ENCODE measurements at places on chromosomes 3 and 15.

DNA sequence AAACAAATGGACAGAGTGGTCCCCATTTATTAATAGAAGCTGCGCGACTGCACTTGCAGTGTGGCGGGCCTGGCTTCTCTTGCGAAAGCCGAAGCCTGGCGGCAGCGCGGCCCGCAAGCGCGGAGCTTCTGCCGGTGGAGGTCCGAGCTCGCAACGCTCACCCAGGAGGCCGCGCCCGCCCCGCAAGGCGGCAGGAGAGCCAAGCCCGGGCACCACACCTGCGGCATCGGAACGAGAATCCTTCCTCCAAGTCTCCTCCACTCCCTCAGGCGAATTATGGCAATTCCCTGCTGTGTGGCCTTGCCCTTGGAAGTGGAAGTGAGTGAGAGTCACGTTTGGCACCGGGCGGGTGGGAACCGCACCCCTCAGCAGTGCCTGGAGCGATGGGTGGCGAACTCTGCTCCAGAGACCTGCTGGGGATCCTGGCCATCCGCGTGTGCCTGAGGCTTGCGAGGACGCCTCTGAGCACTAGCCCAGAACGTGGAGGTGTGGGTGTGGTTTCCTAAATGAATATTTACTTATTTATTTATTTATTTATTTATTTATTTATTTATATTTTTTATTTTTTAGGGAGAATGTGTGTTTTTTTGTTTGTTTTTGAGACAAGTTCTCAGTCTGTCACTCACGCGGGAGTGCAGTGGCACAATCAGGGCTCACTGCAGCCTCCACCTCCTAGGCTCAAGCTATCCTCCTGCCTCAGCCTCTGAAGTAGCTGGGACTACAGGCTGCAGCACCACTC, 133.7 kb upstream of the UBE2E1 start:
- no peak for DNase-seq

DNA sequence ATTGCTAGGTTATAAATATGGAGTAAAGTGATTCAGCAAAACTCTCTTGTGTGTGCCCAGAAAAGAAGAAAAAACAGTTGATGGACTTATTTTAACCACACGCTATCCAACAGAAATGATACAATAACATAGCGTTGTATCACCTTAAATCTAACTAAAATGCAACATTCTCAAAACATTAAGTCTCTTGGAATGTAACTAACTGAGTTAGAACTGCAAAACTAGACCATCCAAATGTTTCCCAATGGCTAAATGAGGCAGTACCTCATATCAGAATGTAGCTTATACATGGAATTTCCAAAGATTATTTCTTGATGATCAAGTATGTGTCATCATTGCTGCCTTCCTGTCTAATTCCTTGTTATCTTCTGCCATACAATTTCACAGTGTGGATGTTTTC, 187.9 kb downstream of the CNTN3 start:
- no peak for DNase-seq

DNA sequence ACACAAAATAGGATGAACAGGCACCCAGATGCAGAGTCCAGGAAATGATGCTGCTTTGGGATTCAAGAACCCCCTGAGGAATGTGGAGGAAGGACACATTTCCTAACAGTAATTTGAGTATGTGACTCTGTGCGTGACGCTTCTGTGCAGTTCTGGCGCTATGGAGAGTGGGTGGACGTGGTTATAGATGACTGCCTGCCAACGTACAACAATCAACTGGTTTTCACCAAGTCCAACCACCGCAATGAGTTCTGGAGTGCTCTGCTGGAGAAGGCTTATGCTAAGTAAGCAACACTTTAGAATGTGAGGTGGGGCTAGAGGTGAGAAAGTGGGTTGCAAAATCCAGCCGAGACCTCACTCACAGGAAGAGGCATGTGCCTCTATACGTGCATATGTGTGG, 28.3 kb downstream of the CAPN3 start:
- DNase-seq, result no peak

- DNase-seq, result no peak
Observed at GRCh38 chr15:41862515-41863116, 24.0 kb downstream of the PLA2G4B start.

GRCh38 chr3:98986073-98986472, 84.6 kb upstream of the DCBLD2 start:
- DNase-seq, result no peak

- no peak for DNase-seq
Observed at GRCh38 chr3:138493804-138494606, 59.6 kb downstream of the ESYT3 start.

- DNase-seq, result no peak
Observed at GRCh38 chr3:60343831-60344230, 907.4 kb downstream of the FHIT start.

GRCh38 chr3:190117981-190118380, 2.7 kb downstream of the P3H2 start:
- no peak for DNase-seq

DNA sequence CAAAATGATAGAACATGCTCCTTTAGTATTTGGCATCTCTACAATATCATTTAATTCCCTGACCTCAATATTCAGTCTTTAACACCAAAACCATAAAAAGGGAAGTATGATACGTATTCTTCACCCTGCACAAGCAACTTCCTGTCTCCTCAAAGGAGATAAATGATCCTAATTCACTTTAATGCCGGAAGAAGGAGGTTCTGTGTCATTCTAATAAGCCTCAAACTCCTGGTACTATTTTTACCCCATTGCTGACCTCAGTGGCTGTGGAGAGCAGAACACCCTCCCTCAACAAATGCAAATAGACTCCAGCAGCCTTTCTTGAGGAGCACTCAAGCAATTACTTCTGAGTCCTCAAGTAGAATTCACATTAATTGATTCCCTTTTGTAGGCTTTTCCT, 173.3 kb downstream of the TMEM108 start:
- no peak for DNase-seq

DNA sequence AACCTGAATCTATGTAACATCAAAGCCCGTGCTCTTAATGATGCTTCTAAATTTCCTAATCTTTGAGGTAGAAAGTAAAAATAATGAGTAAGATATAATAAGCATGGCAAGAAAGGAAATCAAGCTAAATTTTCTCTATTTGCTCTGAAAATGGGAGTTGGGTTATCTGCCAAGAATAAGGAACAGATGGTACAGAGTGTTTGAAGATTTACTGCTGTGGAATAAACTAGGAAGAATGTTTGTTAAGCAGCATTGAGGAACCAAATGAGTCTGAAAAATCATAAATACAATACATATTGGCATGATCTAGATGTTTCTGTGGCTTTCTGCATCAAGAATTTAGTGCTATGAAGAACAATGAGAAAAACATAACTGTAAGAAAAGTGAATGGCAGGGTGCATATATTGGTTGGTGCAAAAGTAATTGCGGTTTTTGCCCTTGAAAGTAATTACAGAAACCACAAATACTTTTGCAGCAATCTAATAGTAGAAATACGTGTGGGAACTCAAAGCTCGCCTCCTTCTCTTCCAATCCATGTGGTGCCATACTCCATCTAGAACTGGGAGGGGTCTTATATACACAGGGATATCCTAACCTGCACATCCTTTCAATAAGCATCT, 87.6 kb downstream of the SUCNR1 start:
- DNase-seq, result no peak

- DNase-seq, result no peak
Observed at GRCh38 chr15:29924750-29925149, 102.5 kb upstream of the TJP1 start.

DNA sequence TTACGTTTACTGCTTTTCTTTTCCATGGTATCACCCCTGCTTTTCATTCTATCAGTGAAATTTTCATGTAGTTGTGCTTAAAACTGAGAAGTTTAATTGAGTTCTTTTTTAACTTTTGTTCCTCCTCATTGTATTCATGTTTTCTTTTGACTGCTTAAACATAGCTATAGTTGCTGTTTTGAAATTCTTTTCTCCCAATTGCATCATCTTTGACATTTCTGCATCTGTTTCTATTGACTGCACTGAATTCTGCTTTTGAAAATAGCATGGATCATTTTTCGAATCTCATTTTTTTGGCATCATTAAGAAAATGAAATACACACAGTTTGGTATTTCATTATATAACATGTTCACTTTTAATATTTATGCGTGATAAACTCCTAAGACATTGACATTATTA, 694.9 kb downstream of the MECOM start:
- DNase-seq, result no peak
